Thoracic aorta (tissue), 2 donors: ENCODE measurements at places on chromosomes 7 and 10.

DNA sequence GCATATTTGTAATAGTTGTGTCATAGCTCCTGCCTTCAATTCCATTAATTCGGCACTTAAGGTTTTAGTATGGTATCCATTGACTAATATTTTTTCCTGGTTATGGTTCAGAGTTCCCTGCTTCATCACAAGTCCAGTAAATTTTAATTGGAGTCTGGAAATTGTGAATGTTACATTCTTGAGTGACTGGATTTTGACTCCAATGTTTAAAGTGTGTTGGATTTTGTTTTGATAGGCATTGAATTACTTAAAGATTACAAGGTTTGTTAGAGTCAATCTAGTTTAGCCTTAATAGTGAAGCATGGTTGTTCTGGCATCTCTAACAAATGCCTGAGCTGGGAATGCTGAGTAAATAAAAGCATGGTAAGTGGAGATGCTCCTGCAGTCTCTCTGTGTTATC is 326.6 kb upstream of the IGFBP3 start:
- DNase-seq, result no peak

- DNase-seq, result no peak
Observed at GRCh38 chr10:124233546-124234138, 140.2 kb upstream of the CHST15 start.

DNA sequence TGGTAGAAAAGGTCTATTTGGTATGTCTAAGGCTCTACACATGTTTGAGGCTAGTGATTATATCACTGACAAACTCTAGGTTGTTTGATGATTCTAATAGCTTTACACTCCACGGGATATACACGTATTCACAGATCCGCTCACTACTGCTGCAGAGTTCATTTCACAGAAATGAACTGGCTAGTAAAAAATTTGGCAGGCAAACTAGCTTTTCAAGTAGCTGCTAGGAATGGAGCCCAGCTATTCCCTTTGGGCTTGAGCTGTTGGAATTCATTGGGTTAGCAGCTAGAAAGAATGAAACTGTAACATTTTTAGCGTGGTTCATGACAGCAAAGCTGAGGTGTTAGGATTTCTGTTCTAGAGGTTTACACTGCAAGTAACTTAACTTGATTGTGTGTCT is 37.6 kb downstream of the R3HCC1L start:
- no peak for DNase-seq

- DNase-seq, result no peak
Observed at GRCh38 chr7:110944966-110945644, 145.8 kb upstream of the LRRN3 start.

GRCh38 chr7:22115689-22116088 is 170.0 kb upstream of the CDCA7L start:
- no peak for DNase-seq

DNA sequence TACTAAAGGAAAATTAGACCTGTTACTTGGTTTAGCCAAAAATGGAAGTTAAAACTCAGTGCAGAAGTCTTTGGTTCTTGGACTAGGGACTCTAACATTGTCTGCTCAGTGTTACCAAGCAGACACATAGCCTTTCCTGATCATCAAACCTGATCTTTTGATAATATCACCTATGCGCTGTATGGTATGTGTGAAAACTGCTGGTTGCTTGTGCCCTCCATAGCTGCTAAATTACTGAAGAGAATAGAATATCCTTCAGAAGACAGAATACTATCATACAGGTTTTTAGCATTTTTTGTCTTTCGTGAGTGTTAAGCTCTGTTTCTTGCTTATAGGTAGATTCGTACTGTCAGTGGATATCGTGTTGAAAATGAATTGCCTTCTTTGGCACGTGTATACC is 68.7 kb downstream of the ST7 start:
- DNase-seq, result no peak

- no peak for DNase-seq
Observed at GRCh38 chr7:15495170-15495569, 66.6 kb downstream of the AGMO start.

GRCh38 chr7:110308791-110309190 is 782.1 kb upstream of the LRRN3 start:
- no peak for DNase-seq
